ENCODE measurements at places on chromosomes 4 and X.

- peaks cover 29% of the 10 kb centered on the region for H3K36me3 ChIP-seq
- peaks cover 24% of the 10 kb centered on the region for H3K4me1 ChIP-seq
- no peak overlapping the region for H3K27ac ChIP-seq
- H3K4me3 ChIP-seq = no peak overlapping the region
Measured at GRCh38 chrX:44997282-44997812, 124.4 kb downstream of the KDM6A start.

DNA sequence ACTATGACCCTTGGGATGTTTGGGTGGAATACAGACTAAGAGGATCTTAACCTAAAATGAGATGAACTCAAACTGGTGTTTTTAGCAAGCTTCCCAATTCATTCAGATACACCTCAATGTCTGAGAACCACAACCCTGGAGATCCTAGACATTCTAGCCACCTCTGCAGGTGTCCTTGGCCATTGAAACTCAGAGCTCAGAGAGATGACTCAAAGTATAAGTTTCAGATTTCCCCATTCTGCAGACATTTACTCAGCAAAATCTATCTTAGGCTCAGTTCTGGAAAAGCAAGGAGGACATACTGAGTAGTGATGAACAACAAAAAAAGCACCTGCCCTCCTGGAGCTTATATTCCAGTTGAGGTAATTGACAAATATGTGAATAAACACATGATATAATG, 47.8 kb downstream of the COMMD8 start:
- no peak overlapping the region for H3K4me3 ChIP-seq
- DNase-seq = no peak
- H3K27ac ChIP-seq = no peak overlapping the region
- H3K4me1 ChIP-seq = no peaks in the 10 kb centered on the region

- H3K27me3 ChIP-seq = no peaks in the 10 kb centered on the region
- H3K36me3 ChIP-seq = peaks cover 69% of the 10 kb centered on the region
- DNase-seq = no peak
- no peak overlapping the region for H3K4me3 ChIP-seq
- H3K4me1 ChIP-seq = no peaks in the 10 kb centered on the region
- H3K27ac ChIP-seq = no peak overlapping the region
Measured at GRCh38 chr4:146186596-146186995, 11.1 kb downstream of the LSM6 start.

DNA sequence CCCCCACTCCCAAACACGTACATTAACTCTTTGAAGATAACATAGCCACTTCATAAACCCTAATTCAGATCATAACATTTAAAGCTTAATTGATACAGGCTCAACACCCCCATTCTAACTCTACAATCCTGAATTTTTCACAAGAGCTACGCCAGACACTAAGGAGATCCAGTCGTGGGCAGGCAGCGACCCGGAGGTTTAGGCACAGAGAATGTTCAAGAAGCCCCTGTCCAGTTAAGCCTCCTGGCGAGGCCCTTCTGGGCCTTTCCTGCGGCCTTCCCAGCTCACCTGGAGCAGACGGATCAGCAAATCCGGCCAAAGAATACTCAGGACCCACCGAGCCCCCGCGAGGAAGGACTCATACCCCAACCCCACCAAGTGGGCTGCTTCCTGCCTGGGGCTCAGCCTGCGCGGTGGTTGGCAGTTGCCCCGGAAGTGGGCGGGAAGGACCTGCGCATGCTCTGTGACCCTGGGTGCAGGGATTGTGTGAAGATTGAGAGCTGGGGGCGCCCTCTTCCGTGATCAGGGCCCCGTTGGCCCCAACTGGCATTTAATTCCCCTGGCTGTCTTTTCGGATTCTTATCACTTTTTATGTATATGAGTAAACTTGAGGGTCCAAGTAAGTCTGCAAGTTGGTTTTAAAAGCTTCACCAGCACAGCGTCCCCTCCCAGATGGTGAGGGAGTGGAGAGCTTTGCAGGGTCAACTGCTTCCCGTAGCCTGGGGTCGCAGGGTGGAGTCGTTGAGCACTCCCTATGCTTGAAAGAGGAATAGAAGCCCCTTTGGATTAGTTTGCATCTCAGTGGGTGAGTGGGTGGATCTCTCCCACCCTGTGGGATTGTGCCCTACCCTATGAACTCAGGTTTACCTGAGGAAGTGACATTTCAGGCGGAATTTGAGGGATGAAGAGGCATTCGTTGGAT, at the start of gene TRIM61:
TSS of gene TRIM61 (minus strand) at position 415 of the 922 bp plus-strand sequence. CDS start 7,655 bp downstream, outside the sequence.
- no peak within 1 kb of the TSS for H3K4me3 ChIP-seq
- H3K27ac ChIP-seq = no peak within 1 kb of the TSS
- no peaks in the 10 kb centered on the region for H3K36me3 ChIP-seq
- H3K27me3 ChIP-seq = no peaks in the 10 kb centered on the region
- no peaks in the 10 kb centered on the region for H3K4me1 ChIP-seq
- no peak for DNase-seq
